Stimulated activated CD8-positive, alpha-beta memory T cell treated with anti-CD3 and anti-CD28 coated beads, Interleukin-4, amount 100 ng/mL, for 1 hour (primary cell): ENCODE measurements at places on chromosomes 3 and 15.

- no peak for DNase-seq
Observed at GRCh38 chr15:60791216-60791615, 312.3 kb upstream of the ICE2 start.

DNA sequence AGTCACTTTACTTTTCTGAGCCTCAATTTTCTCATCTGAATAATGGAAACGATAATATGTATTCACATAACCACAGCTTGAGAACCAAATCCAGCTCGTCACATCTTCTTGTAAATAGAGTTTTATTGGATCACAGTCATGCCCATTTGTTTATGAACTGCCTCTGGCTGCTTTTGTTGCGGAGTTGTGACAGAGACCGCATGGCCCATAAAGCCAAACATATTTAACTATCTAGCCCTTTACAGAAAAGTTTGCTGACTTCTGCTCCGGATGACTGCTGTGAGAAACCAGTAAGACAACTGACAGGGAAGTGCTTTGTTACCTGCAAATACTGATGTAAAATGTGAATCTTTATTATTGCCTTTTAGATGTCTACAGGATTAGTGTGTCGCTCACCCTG, 216.0 kb downstream of the RORA start:
- no peak for DNase-seq

DNA sequence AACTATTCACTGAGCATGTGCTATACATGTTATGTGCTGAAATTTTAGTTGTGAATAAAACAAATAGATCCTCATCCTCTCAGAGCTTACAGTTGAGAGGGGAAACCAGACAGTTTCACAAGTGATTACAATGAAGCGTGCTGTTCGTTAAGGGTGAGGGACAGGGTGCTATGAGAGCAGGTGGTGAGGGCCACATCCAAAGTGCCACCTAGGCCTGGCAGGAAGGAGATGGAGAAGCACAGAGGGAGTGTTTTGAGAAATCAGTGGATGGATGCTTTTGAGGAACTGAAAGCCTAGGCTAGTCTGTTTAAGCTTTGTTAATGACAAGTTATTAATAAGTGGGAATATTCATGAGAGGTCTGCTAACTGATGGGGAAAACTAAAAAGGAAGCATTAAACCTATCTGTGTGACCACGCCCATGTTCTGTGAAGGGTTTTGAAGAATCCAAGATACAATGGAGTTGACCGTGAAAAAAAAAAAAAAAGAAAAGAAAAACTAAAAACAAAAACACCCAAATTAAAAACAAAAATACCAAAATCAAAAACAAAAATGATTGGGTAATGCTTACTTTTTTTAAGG, 7.3 kb downstream of the MCTP2 start:
- DNase-seq = no peak

- DNase-seq = no peak
Observed at GRCh38 chr3:42071904-42072812, 19.0 kb upstream of the TRAK1 start.

- DNase-seq = no peak
Observed at GRCh38 chr3:54225841-54226528, 103.6 kb downstream of the CACNA2D3 start.

DNA sequence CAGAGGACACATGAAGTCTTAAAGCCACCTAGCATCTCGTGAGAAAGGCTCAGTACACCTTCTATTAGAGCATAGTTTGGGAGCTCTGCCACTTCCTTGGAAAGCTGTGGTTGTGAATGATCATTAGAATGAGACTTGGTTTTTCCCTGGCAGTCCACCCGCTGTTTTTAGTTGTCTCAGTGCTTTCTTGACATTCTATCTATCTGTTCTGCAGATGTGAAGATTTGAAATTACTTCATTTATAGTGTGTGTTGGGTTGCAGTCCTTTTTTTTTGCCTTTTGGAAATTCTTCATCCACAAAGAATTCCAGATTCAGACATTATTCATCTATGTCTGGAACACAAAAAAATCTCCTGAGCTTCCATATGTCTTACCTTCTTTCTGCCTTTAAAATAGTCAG, 23.7 kb downstream of the PPP2R3A start:
- no peak for DNase-seq

DNA sequence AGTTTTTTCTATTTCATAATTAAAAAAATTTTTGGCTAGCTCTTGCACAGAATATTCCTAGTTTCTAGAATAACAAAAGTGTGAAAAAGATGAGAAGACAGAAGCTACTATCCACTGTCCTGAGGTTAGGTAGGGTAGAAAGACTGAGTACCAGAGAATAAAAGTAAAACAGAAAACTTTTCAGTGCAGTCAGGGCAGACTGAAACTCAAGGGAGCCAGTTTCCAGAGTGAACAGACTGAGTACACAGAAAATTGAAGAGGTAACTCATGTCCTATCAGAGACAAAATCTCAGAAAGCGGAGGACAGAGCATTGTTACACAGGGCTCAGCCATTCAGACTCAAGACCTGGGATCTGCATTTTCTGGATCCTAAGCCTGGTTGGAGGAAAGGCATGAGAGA, 8.8 kb upstream of the FBXO40 start:
- no peak for DNase-seq

GRCh38 chr3:188059351-188059750, 94.6 kb upstream of the LPP start:
- DNase-seq = no peak

- DNase-seq = no peak
Observed at GRCh38 chr3:127428344-127428997, 140.6 kb upstream of the PRR20G start.

DNA sequence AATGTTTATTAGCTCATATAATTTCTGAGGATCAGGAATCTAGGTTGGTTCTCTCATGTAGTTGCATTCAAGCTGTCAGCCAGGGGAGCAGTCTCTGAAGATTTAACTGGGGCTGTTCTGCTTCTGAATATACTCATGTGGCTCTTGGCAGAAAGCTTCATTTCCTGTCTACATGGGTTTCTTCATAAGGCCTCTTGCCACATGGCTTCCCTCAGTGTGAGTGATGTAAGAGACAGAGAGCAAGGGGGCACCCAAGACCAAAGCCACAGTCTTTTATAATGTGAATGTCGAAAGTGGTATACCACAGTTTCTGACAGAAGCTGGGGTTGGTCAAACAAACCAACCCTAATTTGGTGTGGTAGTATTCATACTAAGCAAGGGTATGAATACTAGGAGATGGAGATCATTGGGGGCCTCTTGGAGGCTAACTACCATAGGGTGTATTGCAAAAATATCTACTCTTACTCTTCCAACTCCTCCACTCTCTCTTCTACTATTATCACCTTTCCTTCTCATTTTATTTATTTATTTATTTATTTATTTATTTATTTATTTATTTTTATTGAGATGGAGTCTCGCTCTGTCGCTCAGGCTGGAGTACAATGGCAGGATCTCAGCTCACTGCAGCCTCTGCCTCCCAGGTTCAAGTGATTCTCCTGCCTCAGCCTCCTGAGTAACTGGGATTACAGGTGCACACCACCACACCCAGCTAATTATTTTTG, 123.8 kb downstream of the B3GALNT1 start:
- no peak for DNase-seq
